ENCODE measurements at places on chromosomes 11 and 22.

GRCh38 chr11:64291752-64292459, 804 bp downstream of the KCNK4 start:
- no peak for DNase-seq

DNA sequence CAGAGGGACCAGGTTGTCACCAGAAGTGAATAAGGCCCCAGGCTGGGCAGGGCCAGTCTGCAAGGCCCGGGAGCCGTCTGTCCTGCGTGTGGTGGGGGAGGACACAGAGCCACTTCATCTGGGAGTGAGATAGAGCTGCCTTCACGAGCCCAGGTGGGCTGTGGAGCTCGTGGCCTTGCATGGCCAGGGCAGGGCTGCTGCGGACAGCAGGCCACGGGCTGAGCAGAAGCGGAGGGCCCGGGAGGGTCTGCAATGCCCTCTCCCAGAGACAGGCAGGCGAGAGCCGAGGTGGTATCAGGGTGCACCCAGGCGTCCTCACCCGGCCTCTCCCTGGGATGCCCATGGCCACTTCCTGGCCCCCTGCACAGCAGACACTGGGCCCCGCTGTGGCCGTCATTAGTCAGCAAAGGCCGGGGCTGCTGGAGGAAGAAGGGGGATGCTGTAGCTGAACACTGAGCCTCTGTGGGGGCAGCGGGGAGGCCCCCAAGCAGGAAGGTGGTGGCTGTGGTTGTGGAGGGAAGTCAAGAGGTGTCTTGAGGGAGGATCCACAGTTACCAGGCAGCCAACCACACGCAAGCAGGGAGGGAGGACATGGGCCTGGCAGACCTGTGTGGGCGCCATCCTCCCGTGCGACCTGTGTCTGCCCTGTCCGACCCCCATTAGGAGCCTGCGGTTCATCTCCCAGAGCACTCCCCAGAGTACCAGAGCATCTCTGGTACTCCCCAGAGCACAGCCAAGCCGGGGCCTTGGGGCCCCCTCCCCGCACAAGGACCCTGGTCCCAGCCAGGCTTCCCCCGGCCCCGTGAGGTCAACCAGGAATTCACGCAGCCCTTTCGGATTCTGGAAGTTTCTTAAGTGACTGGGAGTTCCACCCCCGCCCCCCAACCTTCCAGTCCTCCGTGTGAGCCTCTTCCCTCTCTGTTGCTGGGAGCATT, 1109.5 kb downstream of the BRD1 start:
- no peak for DNase-seq

GRCh38 chr11:128480665-128481064, 106.7 kb downstream of the ETS1 start:
- no peak for DNase-seq

- DNase-seq = no peak
Observed at GRCh38 chr11:73162196-73162740, 20.1 kb upstream of the FCHSD2 start.
